ENCODE measurements at places on chromosomes 1 and 21. TPM values are rescaled to one million over a fixed set of nuclear protein-coding genes. Genes with fewer than 3 reads are reported as not detected.

The C1orf141 gene
- not detected for total RNA-seq

DNA sequence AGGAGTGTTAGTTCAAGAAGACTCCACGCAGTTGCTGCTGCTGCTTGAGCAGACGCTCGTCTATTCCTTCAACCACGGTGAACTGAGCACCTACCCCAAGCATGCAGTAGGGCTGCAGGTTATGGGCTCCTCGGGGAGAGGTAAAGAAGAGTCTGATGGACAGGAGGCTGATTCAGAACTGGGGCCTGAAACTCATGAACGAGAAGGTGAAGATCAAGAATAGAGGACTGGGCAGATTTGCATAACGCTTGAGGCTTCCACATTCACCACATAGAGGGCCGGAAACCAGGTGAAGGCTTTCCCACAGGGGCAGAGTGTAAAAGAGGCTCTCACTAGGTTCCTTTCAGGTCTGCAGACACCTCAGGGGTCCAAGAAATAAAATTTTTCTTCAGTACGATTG, 9.1 kb downstream of the ABCA4 start:
- no peaks in the 10 kb centered on the region for H3K36me3 ChIP-seq
- no peak for DNase-seq
- H3K27ac ChIP-seq, result no peak overlapping the region
- H3K4me3 ChIP-seq, result no peak overlapping the region
- H3K27me3 ChIP-seq, result peaks cover 10% of the 10 kb centered on the region
- no peaks in the 10 kb centered on the region for H3K4me1 ChIP-seq

- no peak overlapping the region for H3K4me3 ChIP-seq
- no peak overlapping the region for H3K27ac ChIP-seq
- peaks cover 4% of the 10 kb centered on the region for H3K27me3 ChIP-seq
Observed at GRCh38 chr1:43499898-43500297, 30.8 kb upstream of the PTPRF start.

GRCh38 chr1:178629252-178630154, 95.5 kb upstream of the RALGPS2 start:
- DNase-seq, result no peak
- H3K4me1 ChIP-seq, result no peaks in the 10 kb centered on the region
- H3K27me3 ChIP-seq, result peaks cover 7% of the 10 kb centered on the region
- H3K36me3 ChIP-seq, result no peaks in the 10 kb centered on the region
- H3K4me3 ChIP-seq, result no peak overlapping the region
- no peak overlapping the region for H3K27ac ChIP-seq

- H3K36me3 ChIP-seq, result no peaks in the 10 kb centered on the region
- no peak overlapping the region for H3K4me3 ChIP-seq
- no peaks in the 10 kb centered on the region for H3K4me1 ChIP-seq
- H3K27ac ChIP-seq, result no peak overlapping the region
- DNase-seq, result no peak
Observed at GRCh38 chr1:228849011-228849541, 113.8 kb downstream of the RHOU start.

DNA sequence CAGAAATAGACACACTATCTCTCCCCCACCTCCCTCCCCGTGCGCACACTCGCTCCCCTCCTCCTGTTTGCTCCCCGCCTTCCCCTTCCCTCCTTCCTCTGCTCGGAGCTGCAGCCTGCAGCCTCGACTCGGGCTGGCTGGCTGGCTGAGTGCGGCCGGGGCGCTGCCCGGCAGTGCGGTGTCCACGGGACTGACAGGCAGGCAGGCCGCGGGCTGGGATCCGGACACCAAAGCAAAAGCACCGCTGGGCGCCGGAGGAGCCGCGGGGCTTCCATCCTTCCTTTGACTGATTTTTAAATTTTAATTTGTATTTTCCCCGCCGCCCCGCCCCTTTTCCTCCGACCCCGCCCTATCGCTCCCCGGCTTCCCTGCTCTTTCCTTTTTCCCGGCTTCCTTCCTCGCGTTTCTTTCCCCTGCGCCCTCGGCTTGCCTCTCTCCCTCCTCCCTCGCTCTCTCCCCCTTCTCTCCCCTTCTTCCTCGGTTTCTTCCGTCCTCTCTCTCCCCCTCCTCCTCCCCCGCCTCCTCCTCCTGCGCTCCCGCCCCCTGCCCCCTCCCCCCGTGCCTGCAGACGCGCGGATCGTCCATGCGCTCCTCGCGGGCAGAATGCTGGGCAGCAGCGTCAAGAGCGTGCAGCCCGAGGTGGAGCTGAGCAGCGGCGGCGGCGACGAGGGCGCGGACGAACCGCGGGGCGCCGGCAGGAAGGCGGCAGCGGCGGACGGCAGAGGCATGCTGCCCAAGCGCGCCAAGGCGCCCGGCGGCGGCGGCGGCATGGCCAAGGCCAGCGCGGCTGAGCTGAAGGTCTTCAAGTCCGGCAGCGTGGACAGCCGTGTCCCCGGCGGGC, 109.4 kb downstream of the NAV1 start:
- H3K4me3 ChIP-seq, result peak overlapping the region; percentile 41
- H3K36me3 ChIP-seq, result no peaks in the 10 kb centered on the region
- no peak overlapping the region for H3K27ac ChIP-seq
- H3K4me1 ChIP-seq, result peaks cover 4% of the 10 kb centered on the region
- peaks cover 31% of the 10 kb centered on the region for H3K27me3 ChIP-seq

DNA sequence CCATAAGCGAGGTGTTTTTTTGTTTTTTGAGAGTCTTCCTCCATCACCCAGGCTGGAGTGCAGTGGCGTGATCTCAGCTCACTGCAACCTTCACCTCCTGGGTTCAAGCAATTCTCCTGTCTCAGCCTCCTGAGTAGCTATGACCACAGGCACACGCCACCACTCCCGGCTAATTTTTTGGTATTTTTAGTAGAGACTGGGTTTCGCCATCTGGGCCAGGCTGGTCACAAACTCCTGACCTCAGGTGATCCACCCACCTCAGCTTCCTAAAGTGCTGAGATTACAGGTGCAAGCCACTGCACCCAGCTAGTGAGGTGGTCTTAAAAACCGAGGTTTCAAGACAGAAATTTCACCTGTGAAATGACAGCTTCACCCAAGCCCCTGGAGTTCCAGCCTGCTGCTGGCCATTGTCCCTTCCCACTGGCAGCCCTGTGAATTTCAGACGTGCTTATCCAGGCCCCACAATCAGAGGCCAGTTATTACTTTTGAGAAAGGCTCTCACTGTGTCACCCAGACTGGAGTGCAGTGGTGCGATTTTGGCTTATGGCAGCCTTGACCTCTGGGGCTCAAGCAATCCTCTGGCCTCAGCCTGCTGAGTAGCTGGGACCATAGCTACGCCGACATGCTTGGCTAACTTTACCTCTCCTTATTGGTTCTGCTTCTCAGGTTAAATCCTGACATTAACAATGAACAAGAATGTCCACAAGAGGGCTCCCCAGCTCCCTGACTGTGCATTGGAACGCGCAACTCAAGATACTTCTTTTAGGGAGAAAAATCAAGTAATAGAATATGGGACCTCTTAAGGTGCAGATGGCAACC, 19.4 kb downstream of the ENO1 start:
- H3K36me3 ChIP-seq, result peaks cover 52% of the 10 kb centered on the region
- no peaks in the 10 kb centered on the region for H3K27me3 ChIP-seq
- DNase-seq, result peak; percentile 78
- H3K4me1 ChIP-seq, result peaks cover 25% of the 10 kb centered on the region

DNA sequence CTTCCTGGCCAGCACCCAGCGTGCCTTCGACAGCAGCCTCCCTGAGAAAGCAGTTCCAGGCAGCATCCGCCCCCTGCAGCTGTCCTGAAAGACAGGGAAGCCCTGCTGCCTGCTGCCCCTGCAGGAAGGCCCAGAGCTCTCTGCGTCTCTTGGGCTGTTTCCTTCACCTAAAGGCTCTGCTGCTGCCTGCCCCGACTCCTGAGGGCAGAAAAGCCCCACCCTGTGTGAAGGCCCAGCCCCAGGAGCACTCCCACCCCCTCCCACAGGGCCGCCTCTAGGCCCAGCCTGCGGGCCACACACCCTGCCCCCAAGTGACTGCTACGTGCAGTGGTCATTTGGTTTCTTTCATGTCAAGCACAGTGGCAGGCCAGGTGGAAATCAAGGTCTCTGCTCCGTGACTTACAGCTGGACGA, 12.4 kb downstream of the RIPK4 start:
- no peak overlapping the region for H3K4me3 ChIP-seq
- H3K36me3 ChIP-seq, result no peaks in the 10 kb centered on the region
- no peaks in the 10 kb centered on the region for H3K4me1 ChIP-seq
